ENCODE measurements at places on chromosomes 3 and 15. TPM values are rescaled to one million over a fixed set of nuclear protein-coding genes. Genes with fewer than 3 reads are reported as not detected.

GRCh38 chr3:102141096-102141927 is 292.0 kb downstream of the NFKBIZ start:
- no peak for DNase-seq
- H3K27me3 ChIP-seq: no peaks in the 10 kb centered on the region
- no peaks in the 10 kb centered on the region for H3K36me3 ChIP-seq
- no peak overlapping the region for H3K4me3 ChIP-seq
- no peak overlapping the region for H3K27ac ChIP-seq

GRCh38 chr3:19997502-19997901 is 14.6 kb downstream of the PP2D1 start:
- DNase-seq: no peak
- no peaks in the 10 kb centered on the region for H3K36me3 ChIP-seq
- no peaks in the 10 kb centered on the region for H3K4me1 ChIP-seq
- no peak overlapping the region for H3K27ac ChIP-seq

DNA sequence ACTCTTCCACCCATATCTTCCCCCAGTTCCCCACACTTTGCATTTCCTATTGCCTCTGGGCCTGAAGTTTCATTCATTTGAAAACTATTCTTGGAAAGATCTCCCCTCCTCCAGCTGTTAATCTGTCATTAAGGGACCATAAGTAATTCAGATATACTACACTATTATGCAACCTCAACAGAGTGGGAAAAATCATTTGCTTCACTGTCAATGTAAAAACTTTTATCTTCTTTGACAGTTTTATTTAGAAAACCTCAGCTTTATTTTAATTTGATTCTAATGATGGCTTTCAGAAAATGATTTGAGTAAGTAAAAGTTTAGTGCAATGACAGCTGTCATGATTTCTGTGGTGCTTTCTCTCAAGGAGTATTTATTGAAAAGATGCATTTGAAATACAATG is 435.3 kb upstream of the KCNMB2 start:
- no peaks in the 10 kb centered on the region for H3K4me1 ChIP-seq
- no peaks in the 10 kb centered on the region for H3K36me3 ChIP-seq
- H3K27ac ChIP-seq: no peak overlapping the region
- H3K4me3 ChIP-seq: no peak overlapping the region

DNA sequence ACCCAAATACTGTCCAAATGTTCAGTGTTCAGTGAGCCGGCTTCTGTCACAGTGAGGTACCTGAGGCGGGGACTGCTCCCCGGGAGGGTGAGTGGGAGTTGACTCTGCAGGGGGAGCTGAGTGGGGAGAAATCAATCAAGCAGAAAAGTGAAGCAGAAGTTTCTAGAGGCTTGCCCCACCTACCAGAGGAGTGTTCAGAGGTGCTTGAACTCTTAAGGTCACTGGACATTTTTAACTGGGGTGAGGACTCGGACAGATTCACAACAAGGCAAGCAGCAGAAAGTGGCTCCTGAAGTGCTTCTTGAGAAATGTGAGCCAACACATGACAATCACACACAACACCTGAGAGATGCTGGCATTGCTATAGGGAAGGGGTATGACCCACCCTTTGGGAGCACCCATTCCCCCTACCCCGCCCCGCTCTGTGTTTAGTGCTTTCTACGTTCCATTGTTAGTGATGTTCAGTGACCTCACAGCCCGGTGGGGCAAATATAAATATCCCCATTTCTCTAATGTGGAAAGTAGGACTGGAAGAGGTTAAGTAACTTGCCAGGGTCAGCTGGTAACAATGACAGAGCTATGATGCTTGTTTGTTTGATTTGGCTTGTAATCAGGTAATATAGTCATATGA is 48.6 kb upstream of the AKAP13 start:
- H3K4me3 ChIP-seq: peak overlapping the region; percentile 36
- H3K27ac ChIP-seq: peak overlapping the region; percentile 84
- DNase-seq: no peak
- no peaks in the 10 kb centered on the region for H3K36me3 ChIP-seq
- H3K4me1 ChIP-seq: peaks cover 40% of the 10 kb centered on the region
- no peaks in the 10 kb centered on the region for H3K27me3 ChIP-seq

The REC114 gene
- not detected for total RNA-seq

DNA sequence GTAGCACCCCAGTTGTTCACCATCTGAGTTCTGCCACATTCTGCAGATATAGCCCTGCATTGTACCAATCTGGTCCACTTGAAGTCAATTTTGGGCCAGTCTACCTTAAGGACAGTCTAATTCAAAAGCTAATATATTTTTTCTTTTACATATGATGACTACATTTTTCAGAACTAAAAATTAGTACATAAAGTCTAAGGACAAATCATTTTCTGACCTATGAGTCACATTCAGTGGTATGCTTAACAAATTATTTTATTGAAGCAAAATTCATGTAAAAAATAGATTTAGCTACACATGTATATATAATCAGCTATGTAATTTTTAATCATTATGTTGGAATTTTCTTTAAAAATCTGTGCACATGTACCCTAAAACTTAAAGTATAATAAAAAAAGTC is 52.1 kb upstream of the IL12A start:
- H3K27ac ChIP-seq: no peak overlapping the region
- DNase-seq: no peak
- no peaks in the 10 kb centered on the region for H3K27me3 ChIP-seq
- H3K4me1 ChIP-seq: peaks cover 6% of the 10 kb centered on the region

GRCh38 chr3:43871627-43872245 is 181.0 kb downstream of the ABHD5 start:
- no peak overlapping the region for H3K4me3 ChIP-seq
- peaks cover 10% of the 10 kb centered on the region for H3K27me3 ChIP-seq
- H3K27ac ChIP-seq: no peak overlapping the region
- DNase-seq: no peak
- no peaks in the 10 kb centered on the region for H3K4me1 ChIP-seq

The TNK2 gene
- total RNA-seq: 47.8 TPM

DNA sequence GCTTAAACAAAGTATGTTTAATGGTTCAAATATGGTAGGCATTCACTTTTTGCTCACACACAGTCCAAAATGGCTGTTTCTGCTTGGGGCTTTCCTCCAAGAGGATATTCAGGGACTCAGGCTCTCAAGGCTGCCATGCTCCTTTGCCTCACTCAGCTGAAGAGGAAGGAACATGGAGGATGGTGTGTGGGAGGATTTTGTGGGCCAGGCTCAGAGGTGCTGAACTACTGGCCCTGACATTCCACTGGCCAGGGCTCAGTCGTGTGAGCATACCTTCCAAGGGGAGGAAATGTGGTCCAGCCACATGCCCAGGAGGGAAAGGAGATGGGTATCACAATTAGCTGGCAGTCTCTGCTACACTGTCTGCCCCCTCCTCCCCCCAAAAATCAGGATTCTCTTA is 8.7 kb downstream of the PXYLP1 start:
- no peaks in the 10 kb centered on the region for H3K27me3 ChIP-seq
- no peaks in the 10 kb centered on the region for H3K4me1 ChIP-seq
- H3K36me3 ChIP-seq: no peaks in the 10 kb centered on the region
- H3K4me3 ChIP-seq: no peak overlapping the region
- no peak for DNase-seq

The DLL4 gene
- not detected for total RNA-seq

DNA sequence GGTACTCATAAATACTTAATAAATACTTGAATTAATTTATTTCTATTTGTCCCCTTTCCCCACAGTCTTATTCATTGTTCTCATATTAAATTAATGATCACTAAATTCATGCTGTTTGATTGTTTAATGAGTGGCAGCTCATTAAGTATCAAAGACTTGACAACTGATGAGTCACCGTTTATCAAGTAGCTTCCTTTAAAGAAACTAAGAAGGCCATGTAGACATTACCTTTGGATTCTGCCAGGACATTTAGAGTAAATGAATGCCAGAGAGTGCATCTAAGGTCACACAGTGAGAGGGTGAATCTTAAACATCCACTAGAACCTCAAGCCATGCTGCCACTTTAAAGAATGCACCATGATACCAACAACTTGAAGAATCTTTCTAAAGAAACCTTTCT is 23.9 kb downstream of the ZBED2 start:
- no peaks in the 10 kb centered on the region for H3K36me3 ChIP-seq
- H3K27me3 ChIP-seq: no peaks in the 10 kb centered on the region
- no peak for DNase-seq
- H3K4me3 ChIP-seq: no peak overlapping the region
- no peak overlapping the region for H3K27ac ChIP-seq

All from GM12878 (cell line).